ENCODE measurements at places on chromosomes 4 and X.

GRCh38 chr4:179165000-179165738 is 1722.9 kb upstream of the AGA start:
- DNase-seq, result no peak

DNA sequence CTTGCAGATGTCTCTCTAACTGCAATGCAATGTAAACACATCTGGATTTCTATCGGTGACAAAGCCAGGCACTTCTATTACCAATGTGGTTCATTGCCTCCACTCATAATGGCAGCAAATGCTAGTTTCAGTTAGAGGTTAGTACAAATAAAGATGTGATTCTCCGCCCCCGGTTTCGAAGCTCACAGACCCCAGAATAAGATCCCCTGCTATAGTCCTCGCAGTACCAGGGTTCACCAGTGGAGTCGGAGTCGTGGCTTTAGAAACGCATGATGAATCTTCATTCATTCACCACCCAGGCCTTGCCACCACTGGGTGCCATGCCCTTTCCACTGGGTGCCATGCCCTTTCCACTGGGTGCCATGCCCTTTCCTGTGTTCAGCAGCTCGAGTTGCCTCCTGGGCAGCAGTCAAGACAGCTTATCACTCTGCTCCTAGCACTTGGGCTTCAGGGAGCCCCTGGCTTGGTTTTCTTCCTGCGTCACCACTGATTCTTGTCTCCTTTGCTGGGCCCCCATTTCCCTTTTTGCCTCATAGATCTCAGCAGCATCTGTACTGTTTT is 3.5 kb upstream of the NAA10 start:
- no peak for DNase-seq

DNA sequence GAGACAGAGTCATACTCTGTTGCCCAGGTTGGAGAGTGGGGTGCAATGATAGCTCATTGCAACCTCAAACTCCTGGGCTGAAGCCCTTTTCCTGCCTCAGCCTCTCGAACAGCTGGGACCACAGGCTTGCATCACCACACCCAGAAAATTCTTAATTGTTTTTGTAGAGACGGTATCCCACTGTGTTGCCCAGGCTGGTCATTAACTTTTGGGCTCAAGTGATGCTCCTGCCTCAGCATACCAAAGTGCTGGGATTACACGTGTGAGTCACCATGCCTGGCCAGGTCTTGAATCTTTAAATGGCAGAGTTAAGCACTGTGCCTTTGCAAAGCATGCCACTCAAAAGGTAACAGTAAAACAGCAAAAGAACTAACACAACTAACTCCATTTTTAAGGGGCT is 28.6 kb upstream of the BBS12 start:
- DNase-seq, result no peak

- no peak for DNase-seq
These were observed 855.2 kb upstream of the ADGRL3 start for GRCh38 chr4:60344908-60345307.

- no peak for DNase-seq
These were observed 76.0 kb upstream of the AP1S2 start for GRCh38 chrX:15930585-15930984.

DNA sequence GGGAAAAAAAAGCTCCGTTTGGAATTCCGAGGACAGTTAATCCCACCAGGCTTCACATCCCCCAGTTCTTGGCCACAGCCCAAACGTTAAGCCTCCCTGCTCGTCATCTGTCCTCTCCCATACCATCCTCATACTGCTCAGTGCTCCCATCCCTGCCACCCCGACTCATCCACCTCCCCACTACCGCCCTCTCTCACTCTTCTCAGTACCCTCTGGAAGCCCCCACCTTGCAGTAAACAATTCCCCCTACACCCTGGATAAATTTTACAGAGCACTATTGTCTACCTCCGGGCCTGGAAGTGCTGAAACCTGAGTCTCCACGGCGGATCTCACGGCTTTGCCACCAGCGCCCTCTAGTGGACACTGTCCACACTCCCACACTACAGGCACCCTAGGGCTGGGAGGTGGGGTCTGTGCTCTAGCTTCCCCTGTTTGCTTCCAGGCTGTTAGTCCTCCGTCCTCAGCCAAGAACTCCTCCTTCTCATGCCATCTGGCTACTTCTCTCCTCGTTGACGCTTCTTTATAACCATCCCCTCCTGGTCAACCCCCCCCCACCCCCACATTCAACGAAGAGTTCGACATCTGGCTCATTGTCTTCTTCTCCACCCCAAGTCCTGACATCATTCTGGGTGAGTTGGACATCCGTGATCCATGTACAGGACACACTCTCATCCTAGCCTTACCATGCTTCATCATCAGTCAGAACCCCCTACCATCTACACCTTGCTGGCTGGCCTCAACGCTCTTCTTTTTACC is 54.5 kb downstream of the RTL9 start:
- DNase-seq, result no peak

- DNase-seq, result no peak
These were observed 37.9 kb upstream of the GALNT7 start for GRCh38 chr4:173130687-173131086.
